ENCODE measurements at places on chromosomes 4 and X.

DNA sequence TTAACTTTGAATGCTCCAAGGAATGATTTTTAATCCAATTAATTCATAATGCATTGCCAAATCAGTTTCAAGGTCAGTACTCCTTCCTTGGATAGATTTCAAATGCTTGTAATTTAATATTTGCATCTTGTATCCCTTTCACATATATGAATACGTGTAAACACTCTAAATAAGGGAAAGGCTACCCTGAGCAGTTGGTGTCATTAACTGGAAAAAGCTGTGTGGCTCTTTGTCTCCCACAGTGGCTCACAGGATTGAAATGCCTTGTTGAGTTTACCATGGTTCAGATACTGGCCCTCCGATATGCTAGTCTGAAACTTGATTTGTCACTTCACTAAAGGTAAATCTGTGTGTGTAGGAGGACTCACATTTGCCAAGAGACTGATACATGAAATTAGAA, 16.7 kb upstream of the ACOT9 start:
- no peak for DNase-seq

- no peak for DNase-seq
These were observed 181.1 kb downstream of the EVC2 start for GRCh38 chr4:5527211-5527610.

GRCh38 chr4:8347660-8348059, 78.1 kb downstream of the HTRA3 start:
- no peak for DNase-seq

DNA sequence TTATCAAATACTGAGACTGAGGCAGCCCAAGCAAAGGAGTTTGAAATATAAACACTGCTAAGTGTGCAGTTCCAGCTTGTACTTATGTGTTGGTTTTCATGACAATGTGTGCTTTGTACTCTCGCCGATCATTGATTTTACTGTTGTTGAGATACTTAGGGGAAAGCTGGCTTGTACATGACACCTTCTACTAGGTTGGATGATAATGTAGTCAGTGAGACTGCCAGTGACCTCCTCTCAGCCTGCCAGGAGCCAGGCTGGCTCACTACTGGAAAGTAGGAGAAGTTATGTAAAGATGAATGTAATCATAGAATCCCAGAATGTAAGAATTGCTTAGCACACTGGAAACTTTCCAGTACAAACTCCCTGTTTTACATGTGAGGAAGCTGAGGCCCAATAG, 132.0 kb downstream of the AFF2 start:
- no peak for DNase-seq

GRCh38 chr4:181969151-181969550, 274.1 kb upstream of the TENM3 start:
- DNase-seq = no peak

GRCh38 chr4:3251691-3252479, 2.9 kb downstream of the MSANTD1 start:
- no peak for DNase-seq

DNA sequence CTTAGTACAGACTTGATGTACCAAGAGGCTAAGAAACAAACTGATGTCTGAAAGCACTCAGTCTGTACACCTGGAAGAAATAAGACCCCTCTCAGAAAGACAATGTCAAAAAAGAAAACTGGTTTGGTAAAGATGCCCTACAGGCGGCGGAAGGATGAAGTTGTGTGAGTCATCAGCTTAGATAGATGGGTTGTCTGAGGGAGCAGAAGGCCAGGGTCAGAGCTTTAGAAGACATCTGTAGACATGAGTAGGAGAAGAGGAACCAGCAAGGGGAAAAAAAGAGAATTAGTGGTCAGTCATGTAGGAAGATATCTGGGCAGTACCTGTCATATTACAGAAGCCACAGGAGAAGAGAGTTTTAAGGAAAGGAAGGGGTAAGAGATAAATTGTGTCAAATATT, 8.3 kb downstream of the SRPX2 start:
- no peak for DNase-seq
